ENCODE measurements at places on chromosomes 16 and 17. TPM values are rescaled to one million over a fixed set of nuclear protein-coding genes. Genes with fewer than 3 reads are reported as not detected.

AMZ2 gene
- 59.6 TPM for total RNA-seq

GALR2 gene
- 0.41 TPM for total RNA-seq

PDE6G gene
- total RNA-seq = 0.85 TPM

ZNF469 gene
- 1.3 TPM for total RNA-seq

ZACN gene
- not detected for total RNA-seq

PRSS27 gene
- total RNA-seq = 3.3 TPM

TGFB1I1 gene
- 32.5 TPM for total RNA-seq

Measured in Panc1 (cell line).